ENCODE measurements at places on chromosomes 3 and 15.

- no peak for DNase-seq
Observed at GRCh38 chr15:23415321-23415865, 31.6 kb downstream of the GOLGA6L2 start.

- DNase-seq, result no peak
Observed at GRCh38 chr3:9141928-9142289, 107.5 kb downstream of the SRGAP3 start.

GRCh38 chr3:131036986-131037385 lies 10.3 kb downstream of the NEK11 start:
- DNase-seq, result no peak

DNA sequence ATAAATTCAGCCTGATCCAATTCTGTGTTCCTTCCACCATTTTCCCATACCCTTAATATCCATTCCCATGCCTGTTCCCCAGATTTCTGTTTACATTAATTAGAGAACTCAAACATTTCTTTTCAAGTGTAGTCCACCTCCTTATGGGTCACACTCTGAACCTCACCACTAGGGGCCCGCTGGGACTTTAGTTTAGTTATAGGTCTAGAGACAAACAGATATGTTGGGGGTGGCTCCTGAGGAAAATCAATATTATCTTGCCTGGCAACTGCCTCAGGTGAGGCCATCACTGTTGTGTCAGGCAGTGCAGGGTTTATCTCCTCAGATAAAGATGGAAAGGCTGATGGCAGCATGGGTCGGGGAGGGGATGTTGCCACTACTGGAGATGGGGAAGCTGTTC lies 72.8 kb downstream of the CLDN1 start:
- no peak for DNase-seq

DNA sequence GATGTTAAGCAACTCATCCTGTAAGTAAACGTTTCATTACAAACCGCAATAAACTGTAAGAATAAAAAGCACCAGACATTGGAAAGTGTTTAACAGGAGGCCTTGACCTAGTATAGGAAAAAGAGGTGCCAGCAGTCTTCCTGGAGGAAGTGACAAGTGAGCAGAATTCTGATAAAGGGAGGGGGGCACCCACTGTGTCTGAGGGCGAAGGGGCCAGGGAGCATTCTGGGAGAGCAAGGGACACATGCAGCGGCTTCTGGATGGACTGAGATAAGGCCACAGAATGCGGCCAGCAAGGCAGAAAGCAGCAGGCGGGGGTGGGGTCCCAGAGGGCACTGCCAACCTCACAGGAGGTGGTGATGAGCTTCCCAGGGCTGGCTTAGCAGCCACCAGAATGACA lies 80.2 kb downstream of the MTHFS start:
- DNase-seq, result no peak

GRCh38 chr3:115498421-115498820 lies 124.9 kb upstream of the GAP43 start:
- DNase-seq, result no peak

- no peak for DNase-seq
Observed at GRCh38 chr3:12384451-12385233, 95.8 kb downstream of the PPARG start.

DNA sequence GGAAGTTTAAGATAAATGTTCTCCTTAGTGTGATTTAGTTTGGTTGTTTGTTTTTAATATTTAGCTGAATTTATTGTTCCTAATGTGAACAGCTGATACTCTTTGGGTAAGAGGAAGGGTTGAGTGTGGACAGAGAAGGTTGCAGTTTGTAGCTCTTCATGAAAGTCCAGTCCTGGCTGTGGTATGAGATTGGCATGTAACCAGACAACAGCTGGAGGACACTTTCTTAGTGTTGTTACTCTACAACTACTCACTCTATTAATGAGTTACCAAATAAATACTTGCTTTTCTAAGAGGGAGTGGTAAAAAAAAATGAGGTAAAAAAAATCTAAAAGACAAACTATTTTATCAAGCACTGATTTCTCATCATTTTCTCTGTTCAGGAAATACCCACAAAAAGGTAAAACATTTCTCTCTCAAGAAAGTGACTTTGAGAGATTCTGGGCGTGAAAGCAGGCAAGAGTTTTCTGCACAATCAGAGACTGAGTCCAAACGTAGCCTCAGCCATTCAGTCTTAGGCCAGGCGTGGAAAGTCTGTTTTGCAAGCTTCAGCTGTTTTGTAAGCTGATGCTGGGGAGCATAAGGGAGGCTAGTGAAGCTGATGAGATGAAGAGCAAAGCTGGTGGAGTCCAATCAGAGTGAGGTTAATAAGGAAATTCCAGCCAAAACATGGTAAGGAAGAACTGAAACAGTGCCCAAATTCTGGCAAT lies 138.5 kb upstream of the ARPP21 start:
- DNase-seq, result no peak

DNA sequence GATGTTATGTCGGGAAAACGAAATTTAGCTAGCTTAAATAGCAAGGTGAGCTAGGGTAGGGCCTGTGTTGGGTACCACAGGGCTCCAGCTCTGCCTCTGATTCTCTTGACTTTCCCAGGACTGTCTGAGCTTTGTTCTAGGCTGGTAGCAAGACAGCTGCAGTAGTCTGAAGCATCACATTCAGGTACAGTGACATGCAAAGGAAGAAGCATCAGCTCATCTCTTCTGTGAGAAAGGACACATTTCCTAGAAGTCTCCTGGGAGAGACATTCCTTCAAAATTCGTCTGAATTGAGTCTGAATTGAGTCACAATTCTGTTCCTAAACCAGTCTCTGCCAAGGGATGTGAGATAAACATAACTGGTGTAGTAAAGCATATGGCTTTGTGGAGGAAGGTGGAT lies 8.5 kb upstream of the UBXN7 start:
- DNase-seq, result no peak

DNA sequence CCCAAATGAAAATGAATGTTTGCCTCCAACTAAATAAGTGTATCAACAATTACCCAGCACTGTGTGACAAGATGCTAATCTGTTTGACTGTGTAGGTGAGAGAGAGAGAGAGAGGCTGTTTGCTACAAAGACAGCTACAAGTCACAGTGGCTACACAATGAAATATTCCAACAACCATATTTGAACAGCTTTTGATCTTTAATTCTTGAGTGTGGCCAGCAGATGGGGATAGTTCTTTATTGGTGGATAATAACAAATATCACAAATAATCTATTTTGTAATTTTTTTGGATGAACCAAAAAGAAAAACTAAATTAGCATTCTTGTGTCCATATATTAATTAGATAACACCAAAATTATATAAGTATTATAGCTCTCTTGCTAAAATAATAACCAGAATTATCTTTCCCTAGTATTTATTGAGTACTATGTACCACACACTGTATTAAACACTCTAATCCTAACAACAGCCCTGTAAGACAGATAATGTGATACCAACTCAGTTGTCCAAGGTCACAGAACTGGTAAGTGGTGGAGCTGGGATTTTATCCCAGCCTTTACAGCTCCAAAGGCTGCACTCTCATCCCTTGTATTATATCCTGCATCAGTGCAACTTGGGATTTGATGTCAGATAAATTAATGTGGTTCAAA lies 61.9 kb upstream of the C3orf80 start:
- no peak for DNase-seq

GRCh38 chr3:112375117-112375516 lies 42.2 kb downstream of the CD200 start:
- no peak for DNase-seq

DNA sequence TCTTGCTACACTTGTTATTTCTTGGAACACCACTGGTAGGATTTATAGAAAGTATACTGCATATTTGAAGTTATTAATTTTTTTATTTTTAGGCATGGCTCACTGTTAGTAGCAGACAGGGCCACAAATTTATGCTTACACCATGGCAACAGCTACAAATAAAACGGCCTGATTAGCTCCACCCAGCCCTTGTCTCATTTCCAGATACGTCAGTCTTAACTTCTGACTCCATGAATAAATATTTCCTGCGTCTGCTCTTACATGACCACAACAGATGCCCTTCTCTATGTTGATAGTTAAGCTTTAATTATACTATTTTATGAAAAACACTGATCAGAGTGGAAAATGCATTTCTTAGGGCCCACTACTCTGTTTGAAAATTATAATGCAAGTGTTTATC lies 62.3 kb upstream of the CPOX start:
- DNase-seq, result no peak

GRCh38 chr15:63318344-63318743 lies 40.9 kb downstream of the APH1B start:
- DNase-seq, result no peak

- DNase-seq, result no peak
Observed at GRCh38 chr15:31269816-31270575, 56.6 kb upstream of the KLF13 start.

DNA sequence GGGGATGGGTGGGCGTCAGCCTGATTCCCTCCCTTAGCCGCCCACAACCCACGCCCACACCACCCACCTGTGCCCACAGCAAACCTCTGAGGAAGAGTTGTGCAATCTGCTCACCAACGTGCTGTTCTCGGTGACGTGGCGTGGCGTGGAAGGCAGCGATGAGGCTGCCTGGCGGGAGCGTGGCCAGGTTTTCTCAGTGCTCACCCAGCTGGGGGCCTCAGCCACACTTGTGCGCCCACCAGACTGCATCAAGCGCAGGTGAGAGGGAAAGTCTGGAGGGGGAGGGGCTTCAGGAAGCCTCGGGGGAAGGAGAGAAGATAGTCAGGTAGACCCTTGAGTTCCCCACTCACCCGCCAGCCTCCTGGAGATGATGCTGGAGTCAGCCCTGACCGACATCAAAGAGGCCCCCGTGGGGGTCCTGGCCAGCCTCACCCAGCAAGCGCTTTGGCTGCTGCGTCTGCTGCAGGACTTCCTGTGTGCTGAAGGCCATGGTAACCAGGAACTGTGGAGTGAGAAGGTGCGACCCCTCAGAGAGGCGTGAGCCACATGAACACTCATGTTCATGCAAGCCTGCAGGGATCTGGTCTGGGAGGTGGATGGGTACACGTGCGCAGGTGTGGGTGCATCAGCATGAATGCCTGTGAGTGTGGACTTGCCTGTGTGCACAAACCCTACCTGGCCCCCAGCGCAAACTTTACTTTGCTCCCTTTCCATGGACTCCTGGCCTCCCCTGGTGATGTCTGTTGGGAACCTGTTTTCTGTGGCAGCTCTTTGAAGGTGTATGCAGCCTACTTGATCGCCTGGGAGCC lies 21.7 kb downstream of the NBEAL2 start:
- DNase-seq, result no peak

DNA sequence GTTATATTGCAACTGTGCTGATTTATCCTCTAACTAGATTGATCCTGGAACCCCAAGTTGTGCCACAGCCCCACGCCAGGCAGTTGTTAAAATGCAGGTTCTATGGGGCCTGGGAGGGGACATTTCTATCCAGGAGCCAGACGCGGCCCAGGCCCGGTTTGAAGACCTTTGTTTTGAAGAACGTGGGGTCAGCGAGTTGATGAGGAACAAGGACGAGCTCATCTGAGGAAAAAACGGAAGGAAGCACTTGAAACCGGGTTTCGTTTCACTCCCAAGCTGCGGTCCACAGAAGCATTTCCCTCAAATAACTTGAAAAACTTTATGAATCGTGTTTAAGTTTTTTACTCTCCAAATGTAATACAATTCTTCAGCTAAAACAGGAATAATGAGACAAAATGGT lies 76.4 kb downstream of the CHSY1 start:
- DNase-seq, result no peak

DNA sequence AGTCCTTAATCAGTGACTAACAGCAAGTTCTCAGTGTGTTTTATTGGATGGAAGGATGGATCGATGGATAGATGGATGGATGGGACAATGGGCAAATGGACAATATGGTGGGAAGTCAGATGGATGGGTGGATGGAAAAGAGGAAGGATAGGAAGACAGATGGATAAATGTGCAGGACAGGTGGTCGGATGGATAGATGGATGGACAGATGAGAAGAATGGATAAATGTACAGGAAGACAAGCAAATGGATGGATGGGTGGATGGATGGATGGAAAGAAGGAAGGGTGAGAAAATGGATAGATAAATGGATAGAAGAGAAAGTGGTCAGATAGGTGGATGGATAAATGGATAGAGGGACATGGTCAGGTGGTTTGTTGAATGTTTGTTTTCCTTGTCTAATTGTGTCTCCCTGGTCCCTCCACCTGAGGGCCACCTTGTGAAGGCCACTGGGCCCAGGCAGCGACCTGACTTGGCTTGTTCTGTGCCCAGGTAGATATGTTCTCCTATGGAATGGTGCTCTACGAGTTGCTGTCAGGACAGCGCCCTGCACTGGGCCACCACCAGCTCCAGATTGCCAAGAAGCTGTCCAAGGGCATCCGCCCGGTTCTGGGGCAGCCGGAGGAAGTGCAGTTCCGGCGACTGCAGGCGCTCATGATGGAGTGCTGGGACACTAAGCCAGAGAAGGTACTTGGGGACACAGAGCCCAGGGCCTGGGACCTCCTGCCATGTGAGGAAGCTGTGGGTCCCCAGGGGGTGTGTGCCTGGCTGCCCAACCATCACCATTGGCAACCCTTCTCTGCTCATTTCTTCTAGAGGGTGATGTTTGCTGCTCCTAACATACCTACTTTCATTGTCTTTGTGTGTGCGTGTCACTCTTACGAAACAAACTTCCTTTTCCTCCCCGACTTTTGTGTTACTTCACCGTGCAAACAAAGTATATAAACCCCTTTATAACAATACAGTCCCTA lies 137.5 kb downstream of the LRRK1 start:
- DNase-seq, result no peak

DNA sequence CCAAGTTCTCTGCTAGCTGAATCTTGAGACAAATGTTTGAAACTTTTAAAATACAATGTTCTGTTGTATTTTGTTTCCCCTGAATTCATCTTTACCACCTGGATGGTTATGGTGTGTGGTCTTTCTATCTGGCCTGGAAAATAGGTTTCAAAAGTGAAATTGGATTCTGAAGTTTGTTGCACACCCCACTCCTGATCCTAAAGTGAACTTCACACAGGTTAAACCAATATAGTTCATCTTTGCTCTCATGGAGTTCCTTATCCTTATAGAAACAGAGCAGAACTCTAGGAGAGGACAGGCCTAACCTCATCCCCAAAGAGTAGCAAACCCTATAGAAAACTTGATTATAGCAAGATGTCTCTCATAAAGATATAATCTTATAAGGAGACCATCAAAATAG lies 179.4 kb upstream of the BCL6 start:
- DNase-seq, result no peak

- peak; percentile 81 for DNase-seq
Observed at GRCh38 chr15:70165716-70166284, 68.1 kb upstream of the TLE3 start.

DNA sequence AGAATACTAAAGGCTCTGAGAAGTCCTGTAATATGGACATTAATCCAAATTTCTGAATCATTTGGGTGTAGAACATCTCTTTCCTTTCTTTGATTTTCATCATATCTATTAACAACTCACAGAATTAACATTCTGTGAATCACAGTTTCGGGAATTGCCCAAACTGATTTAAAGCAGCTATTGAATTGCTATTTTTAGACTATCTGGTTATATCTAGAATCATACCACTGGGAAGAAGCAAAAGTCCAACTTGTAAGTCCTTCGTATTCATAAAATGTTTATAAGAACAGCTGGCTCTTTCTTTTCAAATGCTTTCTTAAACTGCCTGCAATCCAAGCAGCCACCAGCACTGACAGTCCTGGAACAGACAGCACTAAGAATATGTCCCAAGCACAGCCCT lies 733.0 kb downstream of the NTRK3 start:
- DNase-seq, result no peak
